ENCODE measurements at places on chromosomes 4 and X.
A peak's percentile ranks its signal among the peaks of the same experiment; 100 is the strongest.

- no peak for ATAC-seq
These were observed 21.2 kb downstream of the WDR1 start for GRCh38 chr4:10095296-10095991.

- no peak for ATAC-seq
These were observed 51.4 kb downstream of the PPP2R2C start for GRCh38 chr4:6420972-6421371.

DNA sequence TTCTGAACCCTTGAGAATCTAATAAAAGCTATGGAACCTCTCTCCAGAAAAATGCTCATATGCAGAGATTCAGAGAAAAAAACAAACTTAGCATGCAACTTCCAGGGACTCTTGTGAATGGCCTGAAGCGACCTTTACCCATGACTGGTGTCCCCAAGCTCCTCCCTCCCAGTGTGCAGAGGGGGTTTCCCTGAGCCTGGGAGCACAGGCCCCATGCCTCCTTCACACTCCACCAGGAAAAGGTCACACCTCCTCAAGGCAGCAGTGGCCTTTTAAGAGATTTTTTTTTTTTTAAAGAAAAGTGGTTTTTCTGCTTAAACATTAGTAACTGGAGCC lies 13.3 kb upstream of the UBA6 start:
- ATAC-seq = peak; percentile 48

GRCh38 chrX:53481816-53482465 lies 47.8 kb upstream of the HSD17B10 start:
- peak; percentile 60 for ATAC-seq

DNA sequence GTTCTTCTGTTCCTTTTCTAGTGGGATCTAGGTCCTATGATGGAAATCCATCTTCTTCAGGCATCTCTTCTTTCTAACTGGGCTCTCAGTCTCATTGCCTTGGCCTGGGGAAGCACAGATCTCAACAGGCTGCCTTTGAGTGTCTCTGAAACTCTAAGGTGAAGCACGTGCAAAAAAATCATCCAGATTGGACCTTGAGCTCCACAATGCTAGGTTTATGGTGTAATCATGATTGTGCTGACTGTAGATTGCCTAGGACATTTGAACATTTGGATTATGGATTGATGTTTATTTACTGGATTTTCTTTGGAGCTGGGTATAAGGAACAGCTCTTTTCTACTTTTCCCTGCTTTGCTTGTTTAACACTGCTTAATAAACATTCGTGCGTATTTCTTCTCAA lies 191.5 kb upstream of the NR3C2 start:
- ATAC-seq = no peak

GRCh38 chr4:98612318-98613250 lies 45.8 kb downstream of the TSPAN5 start:
- ATAC-seq = peak; percentile 16

DNA sequence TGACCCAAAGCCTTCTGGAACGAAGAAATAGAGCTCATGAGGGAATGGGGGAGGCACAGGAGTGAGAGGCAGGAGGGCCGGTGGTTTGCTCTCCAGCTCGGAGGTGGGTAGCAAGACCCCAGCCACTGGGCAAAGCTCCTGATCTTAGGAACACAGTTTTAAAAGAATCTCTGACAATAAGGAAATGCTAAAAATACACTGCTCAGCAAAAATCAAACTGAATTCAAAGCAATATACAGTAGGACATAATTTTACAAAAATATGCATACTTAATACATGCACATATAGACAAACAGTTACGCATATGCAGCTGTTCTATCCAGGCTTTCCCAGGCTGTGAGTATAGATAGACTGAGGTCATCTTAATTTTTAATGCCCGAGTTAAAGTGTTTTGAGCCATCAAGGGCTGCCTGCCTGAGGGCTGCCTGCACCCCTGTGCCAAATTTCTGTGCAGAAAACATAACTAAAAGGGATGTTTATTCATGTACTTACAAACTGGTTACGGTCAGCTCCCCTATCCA lies 6.9 kb downstream of the GPR50 start:
- peak; percentile 69 for ATAC-seq

DNA sequence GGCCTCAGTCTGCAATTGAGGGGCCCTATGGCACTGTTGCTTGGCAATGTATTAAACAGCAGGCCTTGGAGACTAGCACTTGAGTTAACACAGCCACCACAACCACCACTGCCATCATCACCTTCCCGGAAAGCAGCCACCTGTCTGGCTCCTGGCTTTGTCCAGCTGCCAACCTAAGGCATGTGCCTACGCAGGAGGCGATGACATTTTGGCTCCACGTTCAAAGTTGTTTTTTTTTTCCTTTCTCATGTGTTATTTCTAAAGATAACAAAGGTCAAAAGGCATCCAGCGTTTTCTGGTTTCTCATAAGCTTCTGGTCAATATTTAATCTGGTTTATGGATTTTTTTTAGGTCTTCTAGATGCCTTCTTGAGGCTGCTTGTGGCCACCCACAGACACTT lies 7.5 kb downstream of the CLDN2 start:
- ATAC-seq = no peak
